ENCODE measurements at places on chromosomes 7 and 10.

DNA sequence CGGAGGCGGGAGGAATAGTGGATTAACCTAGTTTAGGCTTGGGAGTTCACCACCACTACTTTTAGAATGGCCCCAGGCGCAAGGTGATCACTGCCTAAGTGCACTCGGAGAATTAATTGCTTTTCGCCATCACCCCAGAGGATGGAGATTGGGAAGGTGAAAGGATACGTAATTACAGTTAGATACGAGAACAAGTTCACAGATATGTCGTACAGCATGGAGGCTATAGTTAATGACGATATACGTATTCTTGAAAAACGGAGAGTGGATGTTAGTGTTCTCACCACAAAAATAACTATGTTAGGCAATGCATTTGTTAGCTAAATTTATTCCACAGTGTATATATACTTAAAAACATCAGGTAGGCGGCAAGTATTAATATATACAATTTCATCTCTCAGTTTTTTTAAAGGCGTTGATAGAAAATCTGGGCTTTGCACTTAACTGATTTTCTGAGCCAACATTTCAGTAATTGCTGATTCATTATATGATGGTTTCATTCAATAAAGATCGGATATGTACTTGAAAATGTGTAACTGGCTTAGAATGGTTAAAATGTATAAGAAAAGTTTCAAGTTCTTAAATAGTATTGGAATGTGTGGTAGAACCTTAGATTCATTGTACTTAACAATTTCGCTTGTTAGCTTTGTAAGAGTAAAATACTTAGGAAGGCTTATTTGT, 683 bp downstream of the CDC123 start:
- DNase-seq = no peak

- DNase-seq = peak; percentile 21
Measured at GRCh38 chr7:2109936-2110609, 122.7 kb downstream of the MAD1L1 start.

- DNase-seq = no peak
Measured at GRCh38 chr10:86472061-86472460, 49.5 kb downstream of the WAPL start.

- DNase-seq = no peak
Measured at GRCh38 chr10:5283305-5284158, 81.2 kb upstream of the UCN3 start.

- no peak for DNase-seq
Measured at GRCh38 chr10:18582803-18583202, 68.6 kb downstream of the NSUN6 start.
